ENCODE measurements at places on chromosomes 12 and 14.

- DNase-seq: no peak
Observed at GRCh38 chr12:32248441-32249140, 141.9 kb downstream of the BICD1 start.

DNA sequence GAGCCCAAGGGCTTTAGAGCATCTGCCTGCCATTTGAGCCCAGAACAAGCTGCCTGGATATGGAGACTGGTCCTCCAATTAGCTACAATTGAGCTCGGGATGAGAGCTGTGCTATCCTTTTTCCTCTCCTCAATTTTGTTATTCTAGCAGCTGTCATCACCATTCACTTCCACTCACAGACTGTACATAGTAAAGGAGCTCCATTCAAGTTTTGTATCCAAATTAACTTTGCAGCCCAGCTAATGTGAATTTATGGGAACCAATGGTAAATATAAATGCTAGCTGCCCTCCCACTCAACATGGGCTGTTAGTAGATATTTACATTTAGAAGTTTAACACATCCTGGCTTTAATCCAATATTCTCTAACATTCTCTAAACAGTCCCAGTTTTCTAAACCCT lies 44.6 kb downstream of the BMP4 start:
- no peak for DNase-seq

DNA sequence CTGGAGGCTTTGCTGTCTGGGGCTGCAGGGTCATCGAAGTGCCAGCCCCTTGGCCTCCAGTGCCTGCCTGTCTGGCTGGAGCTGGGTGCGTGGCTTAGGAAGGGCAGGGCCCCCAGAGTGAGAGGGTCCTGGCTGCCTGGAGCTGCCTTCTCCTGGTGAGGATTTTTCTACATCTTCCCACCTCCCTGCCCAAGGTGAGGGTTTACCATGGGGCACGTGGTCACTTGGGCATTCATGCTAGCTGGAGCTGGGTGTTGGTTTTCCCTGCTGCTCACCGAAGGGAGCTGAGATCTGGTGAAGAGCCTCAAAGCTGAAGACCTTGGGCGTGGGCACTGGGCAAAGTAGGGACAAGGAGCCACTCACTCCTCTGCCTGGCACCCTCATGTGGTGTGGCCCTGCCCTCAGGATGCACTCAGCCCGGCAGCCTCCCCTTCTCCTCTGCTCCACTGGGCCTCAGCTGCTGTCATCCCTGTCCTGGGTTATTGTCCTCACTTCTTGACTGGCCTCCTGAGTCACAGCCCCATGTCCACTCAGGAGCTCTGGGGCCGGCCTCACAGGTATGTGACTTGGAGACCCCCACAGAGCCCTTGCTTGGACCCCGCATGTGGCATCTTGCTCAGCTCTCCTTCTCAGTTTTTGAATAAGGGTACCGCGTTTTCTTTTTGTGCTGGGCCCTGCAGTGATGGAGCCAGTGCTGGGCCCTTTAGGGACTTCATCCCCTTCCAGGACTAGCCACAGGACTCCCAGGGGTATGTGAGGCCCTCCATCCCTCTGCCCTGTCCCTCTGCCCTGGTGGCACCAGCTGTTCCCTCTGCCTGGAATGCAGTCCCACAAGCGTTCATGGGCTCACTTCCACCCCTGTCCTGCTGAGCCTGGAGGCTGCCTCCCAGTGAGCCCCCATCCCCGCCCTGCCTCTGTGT lies 1.6 kb downstream of the CEP170B start:
- no peak for DNase-seq

- DNase-seq: no peak
Observed at GRCh38 chr12:62916632-62917425, 18.1 kb downstream of the PPM1H start.

GRCh38 chr14:100147181-100147631 lies 12.2 kb downstream of the DEGS2 start:
- no peak for DNase-seq

DNA sequence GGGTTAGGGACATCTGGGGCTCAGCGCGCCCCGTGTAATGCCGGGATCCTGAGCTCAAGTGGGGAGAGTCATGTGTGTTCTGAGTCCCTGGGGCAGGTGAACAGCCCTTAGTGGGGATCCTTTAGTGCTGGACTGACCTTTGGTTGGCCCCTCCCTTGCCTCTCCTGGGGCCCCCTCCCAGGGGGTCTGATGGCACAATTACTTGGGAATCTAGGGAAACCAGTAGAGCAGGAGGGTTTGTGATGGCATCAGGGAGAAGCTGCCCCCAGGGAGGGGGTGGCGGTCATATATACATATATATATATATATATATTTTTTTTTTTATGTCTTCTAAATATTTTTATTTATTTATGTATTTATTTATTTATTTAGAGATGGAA lies at the start of gene MORN3:
MORN3 (minus strand) TSS at position 134 of the 380 bp plus-strand sequence. CDS start 171 bp downstream, outside the sequence.
- no peak for DNase-seq

DNA sequence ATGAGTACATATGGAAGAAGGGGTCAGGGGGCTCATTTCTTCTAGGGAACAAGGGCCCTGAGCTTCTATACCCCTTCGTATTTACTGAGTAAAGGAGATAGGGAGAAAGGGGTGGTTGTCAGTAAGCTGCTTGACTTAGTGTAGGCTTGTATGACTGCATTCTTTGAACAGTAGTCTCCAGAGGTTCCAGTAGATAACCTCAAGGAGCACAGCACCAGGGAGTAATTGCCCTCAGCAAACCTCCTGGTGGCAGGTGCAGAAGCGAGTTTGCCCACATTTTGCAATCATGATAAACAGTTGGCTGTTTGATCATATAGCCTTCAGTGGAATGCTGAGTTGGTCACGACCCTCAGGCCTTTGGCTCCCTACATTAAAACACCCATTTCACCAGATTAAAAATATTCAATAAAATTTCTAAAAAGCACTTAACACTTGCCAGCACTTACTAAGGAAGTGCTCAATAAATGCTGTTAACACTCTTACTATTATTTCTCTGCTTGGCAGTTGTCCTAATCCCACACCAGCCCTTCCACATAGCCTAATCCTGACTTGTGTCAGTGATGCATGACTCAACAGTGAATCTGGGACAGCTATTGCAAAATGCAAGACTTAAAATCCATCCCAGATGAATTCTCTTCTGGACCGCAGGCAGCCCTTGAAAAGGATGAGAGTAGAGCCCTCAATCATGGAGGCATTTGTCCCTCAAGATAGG lies 3.7 kb upstream of the DHRS4L2 start:
- DNase-seq: no peak

GRCh38 chr14:106200541-106201315 lies 674.3 kb downstream of the TMEM121 start:
- DNase-seq: no peak

DNA sequence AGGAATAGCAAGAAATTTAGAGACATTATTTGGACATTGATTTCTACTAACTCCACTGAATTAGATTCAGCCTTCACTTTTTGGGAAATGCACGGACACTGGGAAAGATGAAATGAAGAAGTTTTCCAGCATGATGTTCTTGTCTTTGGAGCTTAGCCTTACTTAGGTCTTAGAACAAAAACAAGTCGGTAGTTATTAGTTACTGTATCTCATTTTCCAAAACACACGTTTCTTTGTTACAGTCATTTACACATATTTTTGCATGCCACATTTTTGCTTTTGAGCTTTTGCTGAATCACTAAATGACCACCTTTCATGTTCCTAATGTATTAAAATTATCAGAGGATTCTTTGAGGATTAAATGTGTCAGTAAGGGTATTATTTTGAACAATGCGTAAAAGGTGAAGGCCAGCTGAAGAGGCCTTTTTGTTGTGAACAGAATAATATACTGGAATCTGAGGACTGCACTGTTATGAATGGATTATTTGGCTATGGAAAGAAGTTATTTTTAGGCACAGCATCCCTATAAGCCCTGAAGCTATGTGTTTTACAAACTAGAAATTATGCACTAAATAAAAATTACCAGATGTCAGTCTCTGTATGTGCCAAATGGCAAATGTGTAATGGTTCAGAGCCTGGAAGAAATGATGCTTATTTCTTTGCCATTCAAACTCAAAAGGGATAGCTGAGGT lies 138.2 kb downstream of the SRGAP1 start:
- DNase-seq: no peak

DNA sequence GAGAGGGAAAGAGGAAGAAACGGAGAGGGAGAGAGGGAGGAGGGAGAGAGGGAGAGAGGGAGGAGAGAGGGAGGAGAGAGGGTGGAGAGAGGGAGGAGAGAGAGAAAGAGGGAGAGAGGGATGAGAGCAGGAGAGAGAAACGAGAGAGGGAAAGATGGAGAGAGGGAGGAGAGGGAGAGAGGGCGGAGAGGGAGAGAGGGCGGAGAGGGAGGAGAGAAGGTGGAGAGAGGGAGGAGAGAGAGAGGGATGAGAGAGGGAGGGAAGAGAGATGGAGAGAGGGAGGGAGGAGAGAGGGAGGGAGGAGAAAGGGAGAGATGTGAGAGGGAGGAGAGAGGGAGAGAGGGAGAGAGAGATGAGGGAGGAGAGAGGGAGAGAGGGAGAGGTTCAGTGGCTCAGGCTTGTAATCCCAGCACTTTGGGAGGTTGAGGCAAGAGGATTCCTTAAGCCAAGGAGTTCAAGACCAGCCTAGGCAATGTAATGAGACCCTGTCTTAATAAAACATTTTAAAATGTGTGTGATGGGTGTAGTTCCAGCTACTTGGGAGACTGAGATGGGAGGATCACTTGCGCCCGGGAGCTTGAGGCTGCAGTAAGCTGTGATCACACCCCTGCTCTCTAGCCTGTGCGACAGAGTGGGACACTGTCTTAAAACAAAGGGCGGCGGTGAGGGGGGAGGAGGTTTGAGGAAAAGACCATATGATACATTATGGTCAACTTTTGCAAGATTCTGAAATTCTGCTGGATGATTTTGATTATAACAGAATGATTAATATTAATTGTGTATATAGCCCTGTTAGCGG lies 21.3 kb upstream of the SNRPF start:
- DNase-seq: no peak

DNA sequence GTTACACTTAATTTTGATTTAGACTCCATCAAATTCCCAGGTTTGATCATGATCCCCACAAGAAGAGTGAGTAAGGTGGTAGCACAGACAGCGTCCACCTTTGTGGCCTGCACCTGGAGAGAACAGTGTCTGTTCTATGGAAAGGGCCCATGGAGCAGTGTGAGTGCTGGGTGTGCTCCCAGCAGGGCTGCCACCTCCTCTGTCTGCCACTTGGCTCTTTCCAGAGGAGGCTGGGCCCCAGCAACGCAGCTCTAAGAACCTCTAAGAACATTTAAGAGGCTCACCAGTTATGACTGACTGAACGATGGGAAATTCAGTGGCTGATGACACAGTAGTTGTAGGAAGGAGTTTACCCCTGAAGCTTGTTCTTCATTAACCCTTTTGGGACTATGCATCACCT lies 17.3 kb downstream of the VDR start:
- no peak for DNase-seq

GRCh38 chr12:94187361-94187760 lies 39.0 kb downstream of the PLXNC1 start:
- DNase-seq: no peak

DNA sequence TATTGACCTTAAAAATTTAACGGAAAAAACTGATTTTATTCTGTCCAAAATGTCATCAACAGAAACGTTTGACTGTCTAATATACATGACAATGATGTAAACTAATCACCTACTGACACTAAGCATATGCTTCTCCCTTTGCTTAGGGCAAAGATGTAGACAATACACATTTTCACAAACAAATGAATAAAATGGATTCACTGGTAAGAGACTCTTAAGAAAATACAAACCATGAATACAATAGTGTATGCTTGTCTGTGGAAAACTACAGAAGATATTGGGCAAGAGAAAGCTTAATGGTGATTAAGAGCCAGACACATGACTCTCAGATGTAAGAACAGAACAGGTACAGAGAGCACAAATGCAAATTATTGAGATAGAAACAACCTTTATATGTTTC lies 1248.7 kb downstream of the FSCB start:
- DNase-seq: no peak

DNA sequence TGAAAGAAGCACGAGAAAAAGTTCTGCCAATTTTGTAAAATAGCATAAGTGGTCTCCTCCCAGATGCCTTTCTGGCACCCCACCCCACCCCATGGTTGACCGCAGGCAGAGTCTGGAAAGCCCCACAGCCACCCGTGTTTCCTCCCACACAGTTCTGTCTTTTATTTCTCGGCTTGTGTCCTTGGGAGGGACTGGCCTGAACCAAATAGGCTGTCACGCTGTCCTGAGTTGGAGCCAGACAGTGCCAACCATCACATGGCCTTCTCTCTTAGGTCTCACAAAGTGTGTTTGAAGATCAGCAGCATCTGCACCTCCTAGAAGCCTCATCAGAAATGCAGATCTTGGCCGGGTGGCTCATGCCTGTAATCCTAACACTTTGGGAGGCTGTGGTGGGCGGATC lies 10.2 kb upstream of the LTA4H start:
- DNase-seq: no peak

- DNase-seq: no peak
Observed at GRCh38 chr12:94618995-94619695, 31.2 kb downstream of the TMCC3 start.

GRCh38 chr14:67524634-67524963 lies 8.5 kb upstream of the PLEKHH1 start:
- DNase-seq: no peak

- no peak for DNase-seq
Observed at GRCh38 chr12:58596381-58596780, 323.9 kb downstream of the LRIG3 start.

DNA sequence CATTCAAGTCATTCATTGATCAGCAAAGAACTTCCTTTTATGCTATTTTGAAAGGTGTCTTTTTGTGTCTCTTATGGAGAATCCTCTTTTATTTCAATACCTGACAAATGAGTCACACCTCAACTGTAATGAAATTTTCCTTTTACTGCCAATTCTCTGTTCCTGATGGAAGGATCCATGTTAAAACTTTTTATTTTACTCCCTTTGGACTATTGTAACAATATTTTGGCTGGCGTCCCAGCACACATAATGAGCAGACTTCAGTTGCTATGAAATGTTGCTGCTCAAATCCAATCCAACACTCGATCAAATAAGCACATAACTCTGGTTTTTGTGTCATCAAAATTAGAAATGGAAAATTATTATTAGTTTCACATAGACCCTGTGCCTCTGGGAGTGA lies 21.9 kb upstream of the SLC15A5 start:
- no peak for DNase-seq

DNA sequence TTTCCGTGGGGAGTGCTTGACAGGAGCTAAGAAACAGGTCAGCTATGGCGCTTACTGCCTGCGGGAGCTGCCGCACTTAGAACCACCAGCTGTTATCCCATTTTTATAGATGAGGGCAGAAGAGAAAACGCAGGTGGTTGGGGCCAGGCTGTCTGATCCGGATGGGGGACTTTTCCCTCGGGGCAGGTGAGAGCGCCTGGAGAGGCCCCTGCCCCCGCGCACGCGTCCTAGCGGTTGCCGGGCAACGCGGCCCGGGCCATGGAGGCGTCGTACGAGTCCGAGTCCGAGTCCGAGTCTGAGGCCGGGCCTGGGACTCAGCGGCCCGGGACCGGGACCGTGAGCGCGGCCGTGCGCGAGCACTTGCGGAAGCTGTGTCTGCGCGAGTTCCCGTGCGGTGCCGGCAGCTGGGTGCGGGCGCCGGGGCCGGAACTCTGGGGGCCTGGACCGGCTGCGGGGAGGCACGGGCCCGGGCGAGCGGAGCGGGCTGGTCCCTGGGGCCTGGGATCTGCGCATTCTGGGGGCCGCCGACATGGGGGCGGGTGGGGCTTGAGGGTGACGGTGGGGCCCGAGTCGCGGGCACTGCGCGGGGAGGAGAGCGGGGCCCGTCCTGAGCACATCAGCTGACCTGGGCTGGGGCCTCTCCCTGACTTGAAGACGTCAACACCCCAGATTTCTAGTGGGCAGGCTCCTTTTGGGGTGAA lies at the start of gene LRRC43:
LRRC43 (plus strand) TSS at position 237 of the 701 bp plus-strand sequence; CDS start at position 259, 22 bp downstream.
- peak; percentile 22 for DNase-seq
